Suppressor macrophage (primary cell): ENCODE measurements at places on chromosomes 1 and 21.

DNA sequence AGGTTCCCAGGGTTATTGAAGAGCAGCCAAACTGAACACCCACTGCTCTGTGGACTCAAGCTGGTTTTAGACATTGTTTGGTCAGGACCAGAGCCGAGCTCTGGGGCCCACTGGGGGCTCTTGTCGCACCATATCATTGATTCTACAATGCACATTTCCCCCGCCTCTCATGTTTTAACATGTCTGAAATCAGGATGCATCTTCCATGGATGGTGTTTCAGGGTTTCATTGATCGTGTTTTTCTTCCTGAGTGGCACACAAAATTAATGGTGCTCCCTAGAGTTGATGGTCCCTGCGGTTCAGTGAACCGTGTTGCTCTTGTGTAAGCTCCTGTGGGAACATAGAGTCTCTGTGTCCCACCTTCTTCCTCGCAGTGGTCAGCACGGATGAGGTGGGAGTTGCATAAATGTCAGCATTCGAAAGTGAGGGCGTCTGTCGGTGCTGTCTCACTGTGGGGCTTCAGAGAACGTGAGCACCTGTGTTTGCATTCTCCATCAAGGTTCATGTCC lies 38.3 kb downstream of the GALNT2 start:
- no peak for DNase-seq

- DNase-seq = no peak
Observed at GRCh38 chr21:43351501-43352153, 75.3 kb downstream of the SIK1 start.

DNA sequence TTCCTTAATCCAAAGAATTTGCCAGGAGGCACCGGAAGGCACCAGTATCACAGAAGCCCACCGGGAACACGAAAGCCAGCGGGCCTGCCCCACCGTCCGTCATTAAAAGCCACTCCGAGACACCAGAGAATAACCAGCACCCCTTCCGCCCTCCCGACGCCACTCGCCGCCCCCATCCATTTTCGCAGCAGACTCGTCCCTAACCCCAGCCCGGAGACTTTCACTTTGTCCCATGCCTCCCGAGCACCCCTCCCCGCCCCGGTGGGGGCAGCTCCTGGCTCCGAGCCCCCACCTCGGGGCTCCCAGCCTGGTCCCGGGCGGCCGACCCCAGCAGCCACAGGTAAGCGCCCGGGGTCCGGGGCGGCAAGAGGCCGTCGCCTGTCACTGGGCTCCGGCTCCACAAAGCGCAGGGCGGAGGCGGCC lies 105.4 kb downstream of the SLC45A1 start:
- no peak for DNase-seq

- DNase-seq = peak; percentile 42
Observed at GRCh38 chr1:167293057-167293456, 72.4 kb downstream of the POU2F1 start.

- DNase-seq = no peak
Observed at GRCh38 chr1:164504749-164505148, 54.2 kb upstream of the PBX1 start.

DNA sequence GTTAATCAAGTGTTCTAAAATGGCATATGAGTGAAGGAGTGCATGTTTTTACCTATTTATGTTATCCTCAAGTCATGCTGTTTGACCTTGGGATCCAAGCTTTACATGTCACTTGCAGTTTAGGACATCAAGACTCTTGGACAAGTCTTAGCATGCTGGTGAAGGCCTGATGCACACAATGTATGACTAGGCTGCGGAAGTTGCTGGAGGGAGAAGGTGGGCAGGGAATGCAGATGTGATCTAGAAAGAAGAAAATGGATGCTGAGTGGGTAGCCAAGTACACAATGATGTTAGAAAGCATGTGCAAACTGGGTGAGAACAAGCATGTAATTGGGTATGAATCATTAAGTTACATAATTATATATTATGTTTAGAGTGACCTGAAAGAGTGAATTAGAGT lies 301.8 kb downstream of the BRINP2 start:
- DNase-seq = no peak
